Stimulated activated CD4-positive, alpha-beta T cell treated with anti-CD3 and anti-CD28 coated beads, Interleukin-2, amount 100 ng/mL, for 4 hours (primary cell): ENCODE measurements at places on chromosomes 7 and 10.

GRCh38 chr7:137572056-137572784, 228.7 kb upstream of the PTN start:
- no peak for DNase-seq

DNA sequence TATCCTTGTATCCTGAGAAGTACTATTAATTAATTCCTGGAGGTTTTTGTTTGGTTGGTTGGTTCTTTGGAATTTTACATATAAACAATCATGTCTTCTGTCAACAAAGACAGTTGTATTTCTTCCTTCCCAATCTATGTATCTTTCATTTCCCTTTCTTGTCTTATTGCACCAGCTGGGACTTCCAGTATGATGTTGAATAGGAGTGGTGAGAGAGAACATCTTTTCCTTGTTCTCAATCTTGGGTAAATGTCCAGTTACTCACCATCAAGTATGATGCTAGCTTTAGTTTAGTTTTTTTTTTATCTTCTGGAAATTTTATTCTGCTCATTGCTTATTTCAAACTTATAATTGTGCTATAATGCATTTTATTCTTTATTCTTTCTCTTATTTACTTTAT, 7.4 kb upstream of the PAX4 start:
- no peak for DNase-seq

- DNase-seq = no peak
These were observed 2.9 kb downstream of the SFXN4 start for GRCh38 chr10:119162452-119163092.

DNA sequence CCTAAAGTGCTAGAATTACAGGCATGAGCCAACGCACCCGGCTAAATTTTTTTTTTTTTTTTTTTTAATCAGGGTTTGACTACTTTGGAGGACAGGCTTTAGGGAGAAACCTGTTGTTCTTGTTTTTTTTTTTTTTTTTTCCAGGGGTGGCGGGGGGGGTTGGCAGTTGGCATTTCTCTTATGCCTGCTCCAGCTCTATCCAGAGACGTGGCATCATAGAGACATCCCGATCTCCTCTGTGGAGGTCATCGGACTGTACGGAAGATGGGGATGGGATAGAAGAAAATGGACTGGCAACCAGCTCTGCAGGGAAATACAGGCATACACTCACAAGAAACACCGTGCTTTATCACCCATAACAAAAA, 130.8 kb downstream of the PRPF18 start:
- DNase-seq = no peak

DNA sequence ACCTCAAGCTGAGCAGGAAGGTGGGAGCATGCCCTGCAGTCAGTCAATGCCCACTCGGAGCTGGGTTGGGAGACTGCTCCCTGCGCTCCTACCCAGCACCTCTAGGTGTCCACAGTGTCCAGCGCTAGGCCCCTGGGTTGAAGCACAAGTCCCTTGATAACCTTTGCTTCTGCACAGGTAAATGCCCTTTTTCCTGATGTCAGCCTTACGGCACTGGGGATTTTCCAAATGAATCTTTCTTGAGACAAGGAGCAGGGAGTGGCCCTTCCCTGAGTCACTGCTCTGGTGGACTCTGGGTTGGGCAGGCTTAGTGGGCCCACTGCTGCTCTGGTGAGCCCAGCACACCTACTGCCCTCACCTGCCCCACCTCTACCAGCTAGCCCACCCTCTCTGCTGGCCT, 61.9 kb upstream of the OPN4 start:
- no peak for DNase-seq

DNA sequence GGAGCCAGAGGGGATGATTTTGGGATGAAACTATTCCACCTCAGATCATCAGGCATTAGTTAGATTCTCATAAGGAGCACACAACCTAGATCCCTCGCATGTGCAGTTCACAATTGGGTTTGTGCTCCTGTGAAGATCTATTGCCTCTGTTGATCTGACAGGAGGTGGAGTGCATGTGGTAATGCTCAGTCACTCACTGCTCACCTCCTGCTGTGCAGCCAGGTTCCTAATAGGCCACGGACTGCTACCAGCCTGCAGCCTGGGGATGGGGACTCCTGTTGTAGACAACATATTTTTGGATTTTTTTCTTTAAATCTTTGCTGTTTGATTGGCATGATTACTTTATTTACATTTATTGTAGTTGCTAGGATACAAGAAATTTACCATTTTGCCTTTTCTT, 765.0 kb downstream of the INHBA start:
- no peak for DNase-seq

DNA sequence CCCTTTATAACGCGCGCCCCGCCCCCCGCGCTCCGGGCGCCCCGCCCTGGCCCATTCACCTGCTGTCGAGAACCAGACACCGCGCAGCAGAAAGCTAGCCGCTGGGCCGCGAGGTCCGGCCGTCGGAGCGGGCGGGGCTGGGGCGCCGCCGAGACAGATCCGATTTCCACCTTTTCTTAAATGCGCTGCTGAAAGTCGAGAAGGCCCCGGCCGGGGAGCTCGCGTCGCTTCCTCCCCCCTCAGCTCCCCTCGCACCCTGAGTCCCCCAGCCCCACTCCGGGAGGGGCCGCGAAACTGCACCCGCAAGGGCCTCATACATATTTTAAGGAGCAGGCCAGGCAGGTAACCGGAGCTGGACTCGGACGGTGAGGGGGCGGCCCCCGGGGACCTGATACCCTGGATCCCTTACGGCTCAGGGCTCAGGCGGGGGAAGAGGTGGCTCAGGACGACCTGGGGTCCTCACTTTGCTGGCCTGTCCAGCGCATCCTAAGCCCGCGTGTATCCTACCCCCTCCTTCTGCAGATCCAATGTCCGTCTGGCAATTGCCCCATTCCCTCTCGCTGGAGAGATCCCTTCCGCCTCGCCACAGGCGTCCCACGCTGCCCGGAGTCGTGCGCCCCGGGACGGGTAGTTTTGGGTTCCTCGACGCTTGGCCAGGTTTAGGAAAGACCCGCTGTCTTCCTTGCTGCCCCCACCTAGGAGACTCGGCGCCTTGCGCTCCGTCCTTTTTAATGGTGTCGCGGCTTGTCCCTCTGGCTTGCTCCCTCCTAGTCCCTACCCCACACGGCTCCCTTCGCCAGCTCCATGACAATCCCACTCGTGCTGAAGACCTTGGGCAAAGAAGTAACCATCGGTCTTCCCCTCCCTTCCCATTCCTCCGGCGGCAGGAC, 170.6 kb downstream of the UBE2H start:
- no peak for DNase-seq

DNA sequence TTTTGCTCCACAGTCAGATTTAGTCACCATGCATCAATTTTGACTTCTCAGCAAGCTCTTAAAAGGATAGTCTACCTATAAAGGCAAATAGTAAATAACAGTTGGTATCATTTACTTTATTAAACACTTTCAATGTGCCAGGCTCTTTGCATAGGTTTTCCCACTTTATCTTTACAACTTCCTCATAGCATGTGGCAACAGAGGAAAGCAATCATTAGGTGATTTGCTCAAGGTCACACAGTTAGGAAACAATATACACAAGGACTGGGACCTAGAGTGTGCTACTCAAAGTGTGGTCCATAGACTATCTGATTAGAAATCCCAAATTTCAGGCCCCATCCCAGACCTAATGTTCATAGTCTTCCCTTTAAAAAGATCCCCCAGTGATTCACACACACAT, 212.3 kb downstream of the MTERF1 start:
- no peak for DNase-seq

GRCh38 chr10:52979295-52979990, 206.9 kb upstream of the MBL2 start:
- no peak for DNase-seq

GRCh38 chr10:89515031-89515841, 20.2 kb downstream of the SLC16A12 start:
- DNase-seq = no peak

DNA sequence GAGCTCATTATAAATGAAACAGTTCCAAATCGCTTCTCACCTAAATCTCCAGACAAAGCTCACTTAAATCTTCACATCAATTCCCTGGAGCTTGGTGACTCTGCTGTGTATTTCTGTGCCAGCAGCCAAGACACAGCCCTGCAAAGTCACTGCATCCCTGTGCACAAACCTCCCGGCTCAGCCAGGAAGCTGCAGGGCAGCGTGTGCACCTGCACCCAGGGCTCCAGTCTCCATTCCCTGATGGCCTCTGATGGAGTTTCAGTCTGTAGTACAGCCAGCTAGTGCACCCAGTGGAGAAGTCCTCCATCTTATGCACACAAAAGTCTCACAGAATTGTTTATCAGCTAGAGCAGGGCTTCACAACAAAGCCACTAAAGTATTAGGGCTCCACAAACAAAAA, 51.1 kb upstream of the PRSS58 start:
- no peak for DNase-seq

- no peak for DNase-seq
These were observed 103.4 kb upstream of the DLX6 start for GRCh38 chr7:96901822-96902445.
